Eye (tissue), 1 donor: ENCODE measurements at places on chromosomes 7 and 10.

GRCh38 chr7:2040893-2041270 lies 191.9 kb downstream of the MAD1L1 start:
- DNase-seq, result no peak

- no peak for DNase-seq
Measured at GRCh38 chr7:91520645-91521044, 256.4 kb downstream of the FZD1 start.

DNA sequence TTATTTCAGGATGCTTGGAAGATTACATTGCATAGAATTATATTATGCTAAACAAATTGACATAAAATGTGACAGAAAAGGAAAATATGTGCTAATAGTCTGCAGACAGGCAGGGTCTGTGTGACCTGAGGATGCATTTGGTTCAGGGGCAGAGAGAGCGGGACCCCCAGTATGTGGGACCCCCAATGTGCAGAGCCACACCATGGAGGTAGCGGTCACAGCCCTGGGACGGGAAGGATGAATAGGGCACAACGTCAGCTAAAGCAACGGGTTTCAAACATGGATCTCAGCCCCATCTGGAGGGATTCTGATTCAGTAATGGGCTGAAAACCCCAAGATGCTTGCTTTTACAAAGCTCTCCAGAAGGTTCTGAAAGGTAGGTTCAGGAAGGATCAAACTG lies 251.8 kb upstream of the ADARB2 start:
- DNase-seq, result no peak

GRCh38 chr10:116627386-116627933 lies 6.7 kb downstream of the PNLIPRP2 start:
- DNase-seq, result peak; percentile 63

GRCh38 chr7:91247500-91247899 lies 16.7 kb upstream of the FZD1 start:
- DNase-seq, result no peak
